NCI-H2029 treated with DMSO at 0.1 percent for 48 hours (cell line): ENCODE measurements at places on chromosomes 4 and X.

GRCh38 chr4:123997776-123998449 lies 601.3 kb downstream of the SPRY1 start:
- DNase-seq = no peak

GRCh38 chr4:82429728-82430192 lies 502 bp downstream of the HNRNPDL start:
- DNase-seq = no peak

DNA sequence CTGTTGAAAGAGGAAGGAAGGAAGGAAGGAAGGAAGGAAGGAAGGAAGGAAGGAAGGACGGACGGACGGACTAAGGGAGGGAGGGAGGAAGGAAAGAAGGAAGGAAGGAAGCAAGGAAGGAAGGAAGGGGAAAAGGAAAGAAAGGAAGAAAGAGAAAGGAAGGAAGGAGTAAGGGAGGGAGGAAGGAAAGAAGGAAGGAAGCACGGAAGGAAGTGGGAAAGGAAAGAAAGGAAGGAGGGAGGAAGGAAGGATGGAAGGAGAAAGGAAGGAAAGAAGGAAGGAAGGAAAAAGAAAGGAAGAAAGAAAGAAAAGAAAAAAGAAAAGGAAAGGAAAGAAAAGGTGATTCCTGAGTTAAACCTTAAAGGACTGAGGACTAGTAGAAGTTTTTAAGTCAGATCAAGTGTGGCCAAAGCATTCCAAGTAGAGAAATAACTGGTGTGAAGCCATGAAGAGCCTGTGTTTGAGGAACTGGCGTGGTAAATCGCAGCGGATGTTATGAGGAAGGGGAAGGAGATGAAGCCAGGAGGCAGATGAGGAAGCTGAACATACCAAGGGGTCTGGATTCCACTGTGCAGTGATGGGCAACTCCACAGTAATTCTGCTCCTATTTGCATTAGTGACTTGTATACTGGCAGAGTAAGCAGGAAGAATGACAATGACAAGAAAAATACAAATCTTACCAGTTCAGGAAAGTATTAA lies 163.5 kb downstream of the MGST2 start:
- DNase-seq = no peak

- DNase-seq = no peak
Observed at GRCh38 chrX:129736491-129736890, 2.3 kb upstream of the XPNPEP2 start.

DNA sequence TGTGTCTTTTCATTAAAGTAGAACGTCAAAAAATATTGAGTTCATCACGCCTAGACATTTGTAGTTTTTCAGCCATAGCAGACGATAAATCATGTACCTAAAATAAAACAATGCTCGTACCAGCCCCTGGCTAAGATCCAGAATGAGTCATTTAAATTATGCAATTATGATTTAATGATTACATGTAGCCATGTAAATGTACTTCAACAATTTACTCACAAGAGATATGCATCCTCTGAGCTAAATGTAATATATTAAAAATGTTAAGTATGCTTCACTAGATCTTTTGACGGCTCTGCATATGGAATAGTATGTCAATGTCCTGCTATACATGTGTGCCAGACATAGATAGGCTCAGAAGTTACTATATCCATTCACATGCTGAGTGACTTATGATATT lies 1077.8 kb downstream of the ARAP2 start:
- DNase-seq = no peak

DNA sequence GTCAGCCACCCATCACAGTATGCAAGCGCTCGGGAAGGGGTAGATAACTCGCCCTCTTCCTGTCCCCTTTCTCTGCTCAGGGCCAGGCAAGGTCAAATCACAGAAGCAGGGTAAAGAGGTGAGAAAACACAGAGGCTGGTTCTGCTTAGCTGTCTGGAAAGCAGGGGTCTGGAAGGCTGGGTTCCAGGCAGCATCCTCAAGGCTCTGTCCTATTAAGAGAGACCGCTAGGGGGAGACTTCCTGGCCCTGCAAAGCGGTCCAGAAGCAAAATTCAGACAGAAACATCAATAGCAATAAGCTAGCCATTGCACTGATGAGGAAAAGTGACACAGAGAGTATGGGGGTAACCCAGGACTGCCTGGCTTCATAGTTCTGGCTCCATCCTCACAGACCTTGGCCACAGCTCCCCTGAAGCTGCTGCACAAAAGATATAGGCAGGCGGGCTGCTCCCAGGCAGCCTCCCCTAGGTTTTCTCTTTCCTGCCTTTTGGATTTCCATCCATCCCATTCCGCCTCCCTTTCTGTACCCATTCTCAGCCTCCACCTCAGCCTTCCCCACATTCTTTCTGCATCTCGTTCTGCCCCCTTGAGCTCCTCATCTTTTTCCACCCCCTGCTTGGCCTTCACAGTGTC lies 308.5 kb downstream of the EVC2 start:
- peak; percentile 29 for DNase-seq

DNA sequence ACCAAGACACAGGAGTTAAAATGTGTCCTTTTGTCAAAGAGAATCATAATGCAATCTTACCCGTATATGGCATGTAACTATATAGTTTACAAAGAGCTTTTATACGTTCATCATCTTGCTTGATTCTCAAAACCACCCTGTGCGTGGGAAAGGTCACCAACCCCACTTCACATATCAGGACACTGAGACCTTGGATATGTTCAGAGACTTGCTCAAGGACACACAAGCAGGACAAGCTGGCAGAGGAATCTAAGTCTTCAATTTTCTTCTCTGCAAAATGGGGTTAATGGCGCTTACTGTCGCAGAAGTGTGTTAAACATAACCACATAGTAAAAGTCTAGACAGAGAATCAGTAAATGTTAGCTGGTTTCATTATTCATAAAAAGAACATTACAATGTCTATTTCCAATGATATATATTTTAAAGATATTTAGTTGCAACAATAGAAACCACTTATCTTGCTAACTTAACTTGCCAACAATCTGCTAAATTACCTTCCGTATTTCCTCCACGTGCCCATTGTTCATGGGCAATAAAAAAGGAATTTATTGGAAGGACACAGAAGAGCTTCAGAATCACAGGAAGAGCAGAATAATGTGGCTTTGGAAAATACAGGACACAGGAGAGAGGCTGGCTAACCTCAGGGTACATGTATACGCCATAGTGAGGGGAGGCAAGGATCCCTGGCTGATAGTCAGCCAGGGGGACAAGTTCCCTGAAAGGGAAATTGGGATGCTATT lies 64.6 kb upstream of the TAPT1 start:
- DNase-seq = no peak
